GM23248 (cell line): ENCODE measurements at places on chromosomes 6 and 20. TPM values are rescaled to one million over a fixed set of nuclear protein-coding genes. Genes with fewer than 3 reads are reported as not detected.

- H3K4me1 ChIP-seq, result peaks cover 4% of the 10 kb centered on the region; the same call in 1 of the 2 replicates
- DNase-seq, result no peak
- no peaks in the 10 kb centered on the region for H3K36me3 ChIP-seq
- H3K27ac ChIP-seq, result no peak overlapping the region
- H3K27me3 ChIP-seq, result no peaks in the 10 kb centered on the region
Measured at GRCh38 chr6:4447639-4448330, 312.4 kb upstream of the ECI2 start.

GPX5 gene
- not detected in 2 replicates for total RNA-seq

- no peaks in the 10 kb centered on the region; the same call in 1 of the 2 replicates for H3K36me3 ChIP-seq
- H3K4me3 ChIP-seq, result no peak overlapping the region
- peaks cover 27% of the 10 kb centered on the region for H3K4me1 ChIP-seq
Measured at GRCh38 chr6:38034274-38034914, 214.9 kb downstream of the ZFAND3 start.

CRIP3 gene
- total RNA-seq, result not detected in 2 replicates

EPB41L2 gene
- total RNA-seq, result 23.2 and 31.9 TPM in 2 replicates

TAGAP gene
- total RNA-seq, result not detected in 2 replicates

GRCh38 chr6:7893342-7893741 lies 17.2 kb downstream of the TXNDC5 start:
- H3K4me1 ChIP-seq, result no peaks in the 10 kb centered on the region
- H3K27me3 ChIP-seq, result no peaks in the 10 kb centered on the region
- no peak overlapping the region for H3K4me3 ChIP-seq
- no peak overlapping the region for H3K27ac ChIP-seq
- H3K36me3 ChIP-seq, result peaks cover 61% of the 10 kb centered on the region

GRCh38 chr20:60132827-60133670 lies 174.8 kb downstream of the CDH26 start:
- no peaks in the 10 kb centered on the region for H3K36me3 ChIP-seq
- H3K4me1 ChIP-seq, result no peaks in the 10 kb centered on the region
- H3K27ac ChIP-seq, result no peak overlapping the region
- no peak for DNase-seq
- peaks cover 6% of the 10 kb centered on the region for H3K27me3 ChIP-seq

MYH7B gene
- total RNA-seq, result under 0.01 and 0.11 TPM in 2 replicates

PPP2R5D gene
- 39.1 and 42.7 TPM in 2 replicates for total RNA-seq
